Globus pallidus (tissue), 1 donor: ENCODE measurements at places on chromosomes 3 and 15.
A peak's percentile ranks its signal among the peaks of the same experiment; 100 is the strongest.

- no peak for DNase-seq
Measured at GRCh38 chr3:129382366-129382765, 46.1 kb downstream of the EFCAB12 start.

- DNase-seq: no peak
Measured at GRCh38 chr15:79981831-79982455, 10.9 kb upstream of the BCL2A1 start.

- peak; percentile 31 for DNase-seq
Measured at GRCh38 chr15:55742927-55743728, at the start of gene PRTG. Gene PRTG (minus strand): TSS chr15:55743152. CDS start chr15:55742931, 221 bp downstream.

DNA sequence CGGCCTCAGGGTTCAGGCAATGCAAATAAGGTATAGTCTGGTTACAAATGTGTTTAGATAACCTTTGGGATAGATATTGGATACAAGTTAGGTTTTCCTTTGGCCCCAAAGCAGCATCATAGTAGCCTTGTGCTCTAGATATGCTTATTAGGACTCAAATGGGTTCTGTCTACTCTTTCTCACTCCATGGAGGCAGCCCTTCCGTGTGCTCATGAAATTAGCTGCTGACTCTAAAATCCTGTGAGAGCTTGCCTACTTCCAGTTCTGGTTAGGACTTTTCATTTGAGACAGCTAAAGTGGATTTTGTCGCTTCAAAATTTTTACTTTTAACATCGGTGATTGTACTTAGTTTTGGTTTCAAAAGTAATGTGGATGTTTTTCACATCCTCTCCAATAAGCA, 1.6 kb downstream of the CDV3 start:
- DNase-seq: no peak

DNA sequence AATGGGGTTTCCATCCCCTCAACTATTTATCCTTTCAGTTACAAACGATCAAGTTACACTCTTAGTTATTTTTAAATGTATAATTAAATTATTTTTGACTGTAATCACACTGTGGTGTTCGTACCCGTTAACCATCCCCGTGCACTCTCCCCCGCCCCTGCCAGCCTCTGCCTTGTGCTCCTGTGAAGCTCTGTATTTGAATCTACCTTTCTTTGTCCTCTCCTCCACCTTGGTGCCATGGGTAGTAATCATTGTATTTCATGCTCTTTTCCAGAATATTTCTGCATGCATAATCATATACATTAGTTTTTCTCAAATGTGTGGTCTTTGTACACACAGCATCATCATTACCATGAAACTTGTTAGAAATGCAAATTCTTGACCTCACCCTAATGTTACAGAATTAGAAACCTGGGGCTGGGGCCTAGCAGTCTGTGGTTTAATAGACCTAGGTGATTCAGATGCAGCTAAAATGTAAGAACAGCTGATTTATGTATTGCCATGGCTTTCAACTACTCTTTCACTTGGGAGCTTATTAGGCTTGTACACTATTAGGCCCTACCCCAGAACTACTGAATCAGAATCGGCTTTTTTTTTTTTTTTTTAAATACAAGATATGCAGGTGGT, 91.5 kb downstream of the STT3B start:
- DNase-seq: no peak
